ENCODE measurements at places on chromosomes 16 and 17. TPM values are rescaled to one million over a fixed set of nuclear protein-coding genes. Genes with fewer than 3 reads are reported as not detected.

GRCh38 chr16:10647721-10648296 lies 46.9 kb downstream of the TEKT5 start:
- DNase-seq, result no peak

DNA sequence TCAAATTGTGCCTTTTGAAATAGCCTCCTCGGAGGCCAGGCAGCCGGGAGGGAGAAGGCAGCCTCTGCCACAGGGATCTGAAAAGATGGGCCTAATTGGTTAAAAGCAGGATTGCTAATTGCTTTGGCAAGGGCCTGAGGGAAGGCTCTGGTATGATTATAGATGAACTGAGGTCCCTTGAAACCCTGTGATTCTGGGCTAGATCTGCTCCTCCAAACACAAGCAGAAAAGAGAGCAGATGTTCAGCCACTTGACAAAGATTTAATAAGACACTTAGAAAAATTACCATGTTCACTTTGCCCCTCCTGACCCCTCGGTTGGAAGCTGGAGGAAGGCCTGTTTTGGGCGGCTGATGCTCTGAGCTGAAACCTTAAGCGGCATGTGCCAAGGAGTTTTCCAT lies 209.5 kb upstream of the MPHOSPH6 start:
- DNase-seq, result no peak

GRCh38 chr16:72853575-72854266 lies 194.2 kb downstream of the ZFHX3 start:
- DNase-seq, result no peak

- DNase-seq, result no peak
These were observed 58.2 kb downstream of the CYB5D2 start for GRCh38 chr17:4201226-4201625.

- no peak for DNase-seq
These were observed 25.2 kb upstream of the GPRC5B start for GRCh38 chr16:19909750-19910322.

The CCL18 gene
- total RNA-seq, result not detected

Measured in uterus (tissue), 4 donors.